Myocyte (in vitro differentiated cells): ENCODE measurements at places on chromosomes 5 and 9. TPM values are rescaled to one million over a fixed set of nuclear protein-coding genes. Genes with fewer than 3 reads are reported as not detected.

DNA sequence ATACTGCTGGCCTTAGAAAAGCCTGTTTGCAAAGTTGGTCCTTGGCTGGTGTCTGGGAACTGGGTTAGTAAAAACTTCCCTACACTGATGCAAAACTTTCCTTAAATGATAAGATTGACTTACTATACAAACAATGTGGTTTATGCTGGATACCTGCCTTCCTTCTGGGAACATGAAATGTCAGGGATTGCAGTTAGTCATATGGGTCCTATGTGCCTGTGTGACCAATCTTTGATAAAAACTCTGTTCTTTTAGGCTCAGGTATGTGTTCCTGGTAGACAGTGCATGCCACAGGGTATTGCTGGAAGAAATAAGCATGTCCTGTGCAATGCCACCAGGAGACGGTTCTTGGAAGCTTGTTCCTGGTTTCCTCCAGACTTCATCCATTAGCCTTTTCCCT, 173.3 kb downstream of the RMI1 start:
- no peak for DNase-seq

DNA sequence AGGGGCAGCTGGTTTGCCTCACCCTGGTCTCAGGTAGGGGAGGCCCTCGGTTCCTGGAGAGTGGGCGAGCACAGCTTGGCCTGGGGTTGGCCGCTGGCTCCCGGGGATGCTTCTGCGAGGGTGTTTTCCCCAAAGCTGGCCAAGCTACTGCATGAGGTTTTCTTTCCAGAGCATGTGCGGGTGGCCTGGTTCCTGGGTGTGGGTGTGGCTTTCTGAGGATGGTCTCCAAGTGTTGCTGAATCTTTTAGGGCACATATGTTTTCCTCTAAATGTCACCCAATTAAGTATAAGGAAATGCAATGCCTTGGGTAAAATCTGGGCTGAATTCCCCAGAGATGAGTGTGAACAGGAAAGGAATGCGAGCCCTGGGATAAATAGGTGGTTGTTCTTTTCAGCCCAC, 115.8 kb upstream of the ICE1 start:
- DNase-seq: no peak

DNA sequence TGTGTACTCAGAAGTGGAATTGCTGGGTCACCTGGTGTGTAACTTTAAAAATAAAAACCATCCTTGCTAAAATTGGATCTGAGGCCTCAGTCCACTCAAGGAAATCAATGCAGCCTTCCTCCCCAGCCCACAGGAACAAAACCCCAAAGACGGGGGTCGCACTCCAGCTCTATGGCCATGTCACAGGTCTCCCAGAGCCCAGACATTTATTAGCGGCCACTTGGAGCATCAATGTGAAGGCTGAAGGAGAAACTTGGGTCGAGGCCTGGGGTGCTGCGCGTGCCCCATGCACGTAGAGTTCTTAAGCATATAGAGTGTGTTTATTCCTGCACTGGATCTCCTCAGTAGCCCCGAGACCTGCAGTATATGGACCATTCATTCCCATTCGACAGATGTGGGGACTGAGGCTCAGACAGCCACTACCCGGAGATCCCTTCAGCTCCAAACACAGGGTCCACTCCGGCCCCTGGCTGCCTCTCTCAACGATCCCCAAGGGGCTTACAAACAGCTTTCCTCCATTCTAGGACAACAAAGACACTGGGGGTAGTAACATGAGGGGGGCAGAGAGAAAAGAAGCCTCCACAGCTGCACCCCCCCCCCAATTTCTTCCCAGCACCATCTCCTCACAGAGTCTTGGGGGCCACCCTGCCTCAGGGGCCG, 14.3 kb upstream of the OLFM1 start:
- DNase-seq: no peak

- no peak for DNase-seq
These were observed 94.4 kb downstream of the PDE6A start for GRCh38 chr5:149849966-149850910.

GRCh38 chr5:36744773-36745589, 131.6 kb upstream of the NIPBL start:
- DNase-seq: peak; percentile 76

Gene S100Z
- not detected in 2 replicates for total RNA-seq

DNA sequence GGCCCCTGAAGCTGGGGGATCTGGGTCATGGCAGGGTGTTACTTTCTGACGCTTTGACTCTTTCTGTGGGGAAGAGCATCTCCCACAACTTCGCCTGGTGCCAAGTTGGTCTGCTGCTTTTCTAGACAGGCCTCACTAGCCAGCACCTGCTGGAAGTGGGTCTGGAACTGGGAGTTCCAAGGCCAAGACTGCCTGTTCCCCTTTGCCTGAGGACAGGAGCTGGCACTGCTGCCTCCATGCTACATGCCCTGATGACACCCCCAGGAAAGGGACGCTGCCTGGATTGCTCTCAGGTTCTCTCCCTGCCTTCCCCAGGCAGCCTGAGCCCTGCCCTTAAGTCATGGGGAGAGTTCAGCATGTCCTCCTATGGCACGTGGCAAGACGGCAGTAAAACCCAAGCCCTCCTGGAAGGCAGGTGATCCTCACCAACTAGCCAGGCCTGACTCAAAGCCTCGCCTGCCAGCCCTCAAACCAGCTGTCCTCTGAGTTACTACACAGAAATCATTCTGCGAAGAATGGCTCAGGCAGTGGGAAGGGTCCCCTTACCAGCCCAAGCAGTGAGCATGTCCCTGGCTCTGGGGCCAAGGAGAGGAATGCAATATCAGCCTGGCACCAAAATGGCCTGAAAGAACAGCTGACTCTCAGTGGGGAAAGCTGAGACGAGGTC, 35.8 kb downstream of the SEC61B start:
- DNase-seq: peak; percentile 92

Gene SLC4A9
- not detected in 2 replicates for total RNA-seq

GRCh38 chr9:121727295-121728020, 76.0 kb downstream of the DAB2IP start:
- DNase-seq: peak; percentile 67
